Amniotic epithelial cell (primary cell): ENCODE measurements at places on chromosomes 2 and 18.

DNA sequence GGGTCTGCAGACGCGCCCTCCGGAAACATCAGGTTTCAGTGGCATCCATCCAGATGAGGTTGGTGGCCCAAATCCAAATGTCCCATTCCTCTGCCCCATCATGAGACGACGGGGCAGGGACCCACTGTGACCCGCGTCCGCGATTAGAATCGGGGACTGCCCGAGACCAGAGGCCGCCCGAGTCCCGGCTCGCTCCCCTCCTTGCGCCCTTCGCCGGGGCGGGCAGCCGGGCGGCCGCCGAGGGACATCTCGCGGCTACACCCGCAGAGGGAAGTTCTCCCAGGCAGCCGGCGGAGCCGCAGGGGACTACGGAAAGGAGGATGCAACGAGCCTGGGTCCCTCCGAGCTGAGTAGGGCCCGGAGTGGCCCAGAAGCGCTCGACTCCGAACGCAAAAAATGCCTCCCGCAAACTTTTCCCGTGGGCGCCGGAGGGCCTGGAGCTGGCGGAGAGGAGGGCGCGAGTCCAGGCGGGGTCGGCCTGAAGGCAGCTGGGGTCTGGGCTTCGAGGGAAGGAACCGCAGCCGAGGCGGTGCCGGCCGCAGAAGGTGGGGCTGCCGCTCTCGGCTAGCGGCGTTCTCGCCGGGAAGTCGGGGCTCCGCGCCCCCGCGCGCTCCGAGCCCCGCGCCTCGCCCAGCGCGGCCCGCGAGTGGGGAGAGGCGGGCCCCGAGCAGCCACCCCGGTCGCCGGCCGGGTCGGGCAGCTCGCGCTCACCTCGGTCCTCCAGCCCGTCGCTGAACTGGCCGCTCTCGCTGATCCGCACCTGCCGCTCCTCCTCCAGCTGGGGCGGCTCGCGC is 580 bp downstream of the TMEM163 start:
- DNase-seq = no peak

DNA sequence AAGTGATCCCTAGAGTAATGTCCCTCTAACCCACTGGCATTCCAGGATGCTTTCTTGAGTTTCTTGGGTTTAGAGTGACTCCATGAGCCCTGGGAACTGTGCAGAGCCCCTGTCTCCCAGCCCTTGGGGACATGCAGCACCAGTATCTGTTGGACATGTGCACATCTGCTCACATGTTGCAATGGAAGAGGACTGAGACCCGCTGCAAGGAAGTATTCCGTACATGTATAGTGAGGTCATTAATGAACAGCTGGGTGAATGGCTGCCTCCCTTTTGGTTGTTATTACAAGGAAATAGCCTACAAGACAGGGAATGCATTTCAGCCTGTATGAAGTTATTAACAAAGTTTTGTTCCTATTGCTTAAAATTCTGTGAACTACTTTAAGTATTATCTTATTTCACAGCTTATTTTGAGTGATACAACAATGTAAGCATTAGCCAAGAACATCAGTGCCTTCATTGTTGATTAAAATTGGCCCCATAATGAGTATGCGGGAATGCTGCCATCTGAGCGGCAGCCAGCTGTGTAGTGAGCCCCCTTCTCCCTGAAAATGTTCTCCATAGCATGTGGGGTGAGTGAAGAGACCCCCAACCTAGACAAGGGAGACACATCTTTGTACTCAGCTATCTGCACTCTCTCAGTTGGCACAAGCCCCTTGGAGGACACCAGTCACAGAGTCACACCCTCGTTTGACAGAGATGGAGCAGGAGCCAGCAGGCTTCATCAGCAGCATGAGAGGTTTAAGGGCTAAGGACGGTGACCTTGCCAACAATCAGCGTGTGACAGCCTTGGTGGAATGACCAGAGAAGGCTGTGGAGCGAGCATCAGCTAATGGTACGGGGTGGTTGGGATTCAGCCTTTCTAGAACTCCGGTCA is 87.4 kb downstream of the FAM210A start:
- no peak for DNase-seq

GRCh38 chr2:63571291-63571690 is 17.0 kb downstream of the WDPCP start:
- DNase-seq = no peak

DNA sequence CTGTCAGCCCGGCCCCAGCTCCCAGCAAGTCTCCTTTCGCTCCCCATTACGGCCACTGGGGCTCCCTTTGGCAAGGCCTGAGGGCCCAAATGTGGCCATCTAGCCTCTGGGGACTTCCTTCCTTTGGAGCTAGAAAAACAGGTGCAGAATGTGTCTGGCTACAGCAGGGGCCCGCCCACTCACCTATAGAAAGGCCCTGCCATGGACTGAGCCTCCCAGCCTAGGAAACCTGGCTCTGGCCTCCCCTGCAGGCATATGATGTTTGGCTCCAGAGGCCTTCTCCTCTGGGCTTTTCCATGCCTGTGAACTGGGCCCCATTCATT is 55.3 kb upstream of the ALPP start:
- DNase-seq = no peak

DNA sequence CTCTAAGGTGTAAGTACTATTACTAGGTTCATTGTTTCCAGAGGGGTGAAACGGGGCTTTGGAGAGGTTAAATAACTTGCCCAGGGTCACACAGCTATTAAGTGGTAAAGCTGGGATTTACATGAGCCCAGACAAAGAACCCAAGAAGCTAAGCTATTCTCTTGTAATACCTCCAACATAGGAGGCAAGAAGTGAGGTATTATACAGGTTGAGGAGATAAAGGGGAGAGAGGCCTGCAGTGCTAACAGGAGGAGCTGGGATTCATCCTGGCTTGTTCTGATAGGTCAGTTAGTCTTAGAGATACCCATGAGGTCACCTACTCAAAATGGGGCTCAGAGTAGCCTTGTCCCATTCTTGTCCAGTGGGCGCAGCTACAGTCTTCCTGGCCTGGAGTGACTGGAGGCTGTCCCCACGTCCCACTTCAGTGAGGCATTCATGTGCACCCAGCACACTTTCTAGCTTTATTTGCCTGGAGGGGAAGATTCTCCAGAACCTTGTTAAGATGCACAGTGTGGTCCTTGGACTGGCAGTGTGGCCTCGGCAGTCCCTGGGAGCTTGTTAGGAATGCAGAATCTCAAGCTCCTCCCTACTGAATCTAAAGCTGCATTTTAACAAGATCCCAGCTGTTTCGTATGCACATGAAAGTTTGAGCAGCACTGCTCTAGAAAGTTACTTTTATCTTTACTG is 63.5 kb downstream of the MEIS1 start:
- DNase-seq = no peak

DNA sequence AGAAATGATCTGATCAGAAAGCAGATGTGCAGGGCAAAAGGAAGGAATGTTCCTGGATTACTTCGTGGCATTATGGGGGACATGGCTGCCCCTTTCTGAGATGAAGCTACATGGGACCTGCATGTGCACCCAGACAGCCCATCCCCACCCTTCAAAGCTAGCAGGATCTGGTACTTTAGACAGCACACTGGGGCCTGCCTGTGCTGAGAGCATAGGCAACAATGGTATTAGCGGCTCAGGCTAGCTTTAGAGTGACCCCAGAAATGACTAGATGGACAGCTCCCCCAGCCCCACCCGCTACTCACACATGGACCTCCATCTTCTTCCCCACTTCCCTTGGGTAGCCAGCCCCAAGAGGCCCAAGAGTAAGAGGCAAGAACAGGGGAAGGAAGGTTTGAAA is 61.5 kb upstream of the NFE2L2 start:
- DNase-seq = no peak

DNA sequence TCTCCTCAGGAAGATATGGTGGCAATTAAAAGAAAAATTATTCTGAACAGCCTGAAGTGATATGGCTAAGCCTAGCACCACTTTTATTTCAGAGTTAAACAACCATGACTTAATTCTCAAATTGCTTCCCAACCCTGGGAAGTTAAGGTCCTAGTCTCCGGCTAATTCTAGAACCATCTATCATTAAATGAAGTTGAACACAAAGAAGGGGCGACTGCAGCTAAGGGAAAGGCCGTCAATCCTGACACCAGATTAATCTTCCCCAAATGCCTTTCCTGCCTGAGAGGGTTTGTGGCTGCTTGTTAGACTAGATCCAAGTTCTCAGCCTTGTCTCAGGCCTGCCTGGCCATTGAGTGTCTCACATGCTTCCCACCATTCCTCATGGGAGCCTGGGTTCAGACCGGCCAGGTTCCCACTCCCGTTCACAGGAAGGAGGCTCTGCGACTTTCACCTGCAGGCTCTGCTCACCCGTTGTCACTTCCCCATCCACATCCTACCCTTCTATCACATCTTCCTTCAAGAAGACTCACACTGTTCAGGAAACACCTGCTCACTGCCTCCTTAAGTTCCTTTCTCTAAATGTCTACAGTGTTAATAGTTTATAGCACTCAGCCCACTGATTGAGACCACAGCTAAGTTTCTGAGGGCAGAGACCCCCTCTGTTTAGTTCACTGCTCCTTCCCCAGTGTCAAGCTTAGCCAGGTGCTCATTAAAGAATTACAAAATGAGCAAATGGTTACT is 282.9 kb upstream of the REV1 start:
- no peak for DNase-seq

- no peak for DNase-seq
Measured at GRCh38 chr2:23091019-23091418, 294.0 kb upstream of the KLHL29 start.

DNA sequence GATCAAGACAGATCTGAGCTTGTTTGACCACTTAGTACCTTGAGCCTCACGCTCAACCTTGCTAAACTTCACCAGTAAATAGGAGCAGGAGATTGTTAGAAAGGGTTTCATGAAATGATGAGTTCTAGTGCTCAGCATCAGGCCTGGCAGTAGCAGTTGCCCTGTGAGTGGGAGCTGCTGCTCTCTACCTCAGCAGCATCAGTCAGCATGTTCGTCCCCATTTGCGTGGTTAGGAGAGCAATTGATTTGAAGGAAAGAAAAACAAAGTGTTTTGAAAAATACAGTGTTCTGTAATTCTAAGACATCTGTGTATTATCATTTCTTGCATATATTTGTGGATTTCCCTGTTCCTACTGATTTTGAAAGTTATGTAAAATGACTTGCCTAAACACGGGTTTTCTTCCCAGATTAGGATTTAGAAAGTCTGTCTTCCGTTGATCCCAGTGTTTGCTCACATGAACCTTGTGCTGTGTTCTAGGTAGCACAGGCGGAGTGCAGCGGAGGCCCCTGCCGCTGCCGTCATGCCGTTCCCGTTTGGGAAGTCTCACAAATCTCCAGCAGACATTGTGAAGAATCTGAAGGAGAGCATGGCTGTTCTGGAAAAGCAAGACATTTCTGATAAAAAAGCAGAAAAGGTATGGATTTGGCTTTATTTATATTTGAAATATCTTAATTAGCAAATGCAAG is 47.0 kb downstream of the CAB39 start:
- DNase-seq = peak; percentile 88

DNA sequence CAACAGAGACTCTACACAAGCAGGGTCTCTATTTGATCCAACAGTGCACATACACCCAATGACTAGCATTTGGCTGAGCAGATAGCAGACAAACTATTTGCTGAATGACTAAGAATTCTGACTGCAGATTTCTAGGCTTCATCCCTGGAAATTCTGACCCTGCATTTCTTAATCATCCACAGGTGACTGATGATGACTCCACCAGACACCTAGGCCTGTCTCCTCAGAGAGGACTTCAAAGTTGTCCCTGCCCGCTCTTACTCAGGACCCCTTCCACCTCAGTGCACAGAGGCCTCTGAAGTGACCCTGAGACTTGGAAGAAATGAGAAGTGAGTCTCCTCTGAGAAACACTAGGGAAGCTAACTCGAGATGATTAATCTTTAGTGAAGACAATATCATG is 51.3 kb downstream of the SEPTIN10 start:
- no peak for DNase-seq

GRCh38 chr2:20507166-20507692 is 60.4 kb downstream of the RHOB start:
- no peak for DNase-seq
